ENCODE measurements at places on chromosomes 3 and 15. TPM values are rescaled to one million over a fixed set of nuclear protein-coding genes. Genes with fewer than 3 reads are reported as not detected.

- no peak for DNase-seq
- no peaks in the 10 kb centered on the region for H3K27me3 ChIP-seq
- H3K36me3 ChIP-seq, result peaks cover 35% of the 10 kb centered on the region
Measured at GRCh38 chr3:188869628-188870027, 302.1 kb upstream of the TPRG1 start.

- DNase-seq, result no peak
- H3K4me3 ChIP-seq, result no peak overlapping the region
- H3K4me1 ChIP-seq, result no peaks in the 10 kb centered on the region
- H3K36me3 ChIP-seq, result no peaks in the 10 kb centered on the region
Measured at GRCh38 chr15:33908406-33908805, 59.9 kb upstream of the CHRM5 start.

GRCh38 chr3:138472141-138472825, 37.9 kb downstream of the ESYT3 start:
- DNase-seq, result no peak
- H3K27ac ChIP-seq, result no peak overlapping the region
- H3K4me1 ChIP-seq, result no peaks in the 10 kb centered on the region
- H3K36me3 ChIP-seq, result no peaks in the 10 kb centered on the region
- no peaks in the 10 kb centered on the region for H3K27me3 ChIP-seq

- no peaks in the 10 kb centered on the region for H3K4me1 ChIP-seq
- H3K4me3 ChIP-seq, result no peak overlapping the region
- no peak overlapping the region for H3K27ac ChIP-seq
- H3K27me3 ChIP-seq, result no peaks in the 10 kb centered on the region
- DNase-seq, result no peak
Measured at GRCh38 chr3:194031867-194032635, 103.9 kb upstream of the HES1 start.

Gene STRIT1
- polyA plus RNA-seq, result not detected

- no peaks in the 10 kb centered on the region for H3K4me1 ChIP-seq
- no peak overlapping the region for H3K4me3 ChIP-seq
- no peaks in the 10 kb centered on the region for H3K27me3 ChIP-seq
- DNase-seq, result no peak
Measured at GRCh38 chr3:141915016-141915415, 38.6 kb downstream of the ATP1B3 start.

Gene P2RY13
- polyA plus RNA-seq, result 45.6 TPM

DNA sequence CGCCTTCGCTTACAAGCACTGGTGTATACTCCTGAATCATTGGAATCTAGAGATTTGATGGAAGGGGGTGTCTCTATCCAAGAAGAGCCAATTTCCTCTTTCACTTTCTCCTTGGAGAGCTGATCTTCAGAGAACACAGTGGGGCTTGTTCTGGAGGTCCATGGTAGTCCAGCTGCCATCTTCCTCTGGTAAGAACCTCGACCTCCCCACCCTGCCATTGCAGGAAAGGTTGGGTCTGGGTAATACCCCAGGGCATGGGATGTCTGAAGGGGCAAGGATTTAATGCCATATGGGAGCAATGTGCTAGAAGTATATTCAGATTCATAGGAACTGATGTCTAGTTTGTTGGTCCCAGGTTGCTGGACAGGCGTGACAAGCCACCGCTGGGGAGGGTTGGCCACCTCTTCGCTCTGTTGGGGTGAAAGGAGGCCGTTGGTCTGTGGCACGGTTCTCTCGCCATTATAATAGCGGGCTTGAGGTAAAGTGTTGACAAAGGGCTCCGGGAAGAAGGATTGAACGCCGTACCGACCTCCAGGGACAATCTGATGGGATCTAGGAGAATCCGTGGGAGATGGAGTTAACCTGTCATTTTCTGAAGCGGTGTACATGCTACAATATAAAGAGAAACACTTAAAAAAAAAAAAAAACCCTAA, 4.8 kb downstream of the EOMES start:
- H3K27ac ChIP-seq, result no peak overlapping the region
- DNase-seq, result no peak
- H3K36me3 ChIP-seq, result no peaks in the 10 kb centered on the region
- H3K4me1 ChIP-seq, result peaks cover 48% of the 10 kb centered on the region

DNA sequence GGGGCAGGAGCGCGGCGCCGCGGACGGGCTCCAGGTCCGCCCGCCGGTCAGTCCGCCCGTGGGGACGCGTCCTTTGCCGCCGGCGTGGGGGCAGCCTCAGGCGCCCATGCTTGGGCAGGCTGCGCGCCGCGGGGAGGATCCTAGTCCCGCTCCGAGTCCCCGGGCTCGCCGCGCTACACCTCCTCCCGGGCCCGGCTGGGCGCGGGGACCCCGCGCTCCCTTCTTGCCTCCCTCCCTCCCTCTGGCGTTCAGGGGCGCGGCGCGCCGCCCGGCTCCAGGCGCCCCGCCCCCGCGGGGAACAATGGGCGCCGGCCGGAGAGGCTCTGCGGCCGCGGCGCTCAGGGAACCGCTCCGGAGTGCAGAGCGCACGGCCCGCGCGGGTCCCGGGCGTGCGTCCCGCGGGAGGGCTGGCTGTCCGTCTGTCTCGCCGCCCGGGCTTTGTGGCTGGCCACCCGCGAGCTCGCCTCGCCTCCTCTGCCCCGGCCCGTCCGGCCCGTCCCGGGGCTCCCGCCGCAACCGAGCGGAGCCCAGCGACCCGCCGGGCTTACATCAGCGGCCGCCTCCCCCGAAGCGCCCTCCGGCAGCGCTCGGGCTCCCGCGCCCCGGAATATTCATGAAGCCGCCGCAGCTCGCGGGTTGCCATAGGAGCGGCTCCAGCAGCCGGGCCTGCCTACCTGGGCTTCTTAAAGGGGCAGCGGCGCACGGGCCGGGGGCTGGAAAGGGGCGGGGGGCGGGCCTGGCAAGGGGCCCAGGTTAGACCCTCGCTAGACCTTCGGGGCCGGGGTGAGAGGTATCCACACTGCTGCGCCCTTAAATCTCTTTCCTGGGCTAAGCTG, at the start of gene HCN4:
HCN4 (minus strand) TSS at position 658 of the 836 bp plus-strand sequence. CDS start 688 bp downstream, outside the sequence.
- no peak within 1 kb of the TSS for H3K4me3 ChIP-seq
- no peaks in the 10 kb centered on the region for H3K36me3 ChIP-seq

GRCh38 chr3:40258555-40258954, 51.0 kb upstream of the EIF1B start:
- DNase-seq, result peak; percentile 1
- peaks cover 8% of the 10 kb centered on the region for H3K4me1 ChIP-seq
- no peaks in the 10 kb centered on the region for H3K36me3 ChIP-seq
- no peaks in the 10 kb centered on the region for H3K27me3 ChIP-seq
- H3K4me3 ChIP-seq, result no peak overlapping the region

DNA sequence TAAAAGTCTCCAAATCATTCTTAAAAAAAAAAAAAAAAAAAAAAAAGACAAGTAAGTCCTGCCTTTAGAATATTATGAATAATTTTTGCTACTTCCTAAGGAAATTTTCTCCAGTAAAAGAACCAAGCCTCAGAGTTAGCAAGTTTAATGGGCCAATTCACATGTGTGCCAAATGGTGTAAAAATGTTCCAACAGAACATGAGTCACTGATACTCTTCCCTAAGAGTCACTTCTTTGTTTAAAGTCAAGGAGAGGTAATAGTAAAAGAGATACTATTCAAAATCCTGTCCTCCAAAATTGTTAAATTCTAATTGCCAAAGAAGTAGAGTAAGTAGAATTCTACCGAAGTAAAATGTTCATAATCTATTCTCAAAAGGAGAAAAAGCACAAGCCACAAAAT, 17.7 kb upstream of the CPA3 start:
- no peaks in the 10 kb centered on the region for H3K36me3 ChIP-seq
- no peaks in the 10 kb centered on the region for H3K27me3 ChIP-seq
- no peak overlapping the region for H3K27ac ChIP-seq
- no peaks in the 10 kb centered on the region for H3K4me1 ChIP-seq

Gene LMCD1
- 0.09 TPM for polyA plus RNA-seq

DNA sequence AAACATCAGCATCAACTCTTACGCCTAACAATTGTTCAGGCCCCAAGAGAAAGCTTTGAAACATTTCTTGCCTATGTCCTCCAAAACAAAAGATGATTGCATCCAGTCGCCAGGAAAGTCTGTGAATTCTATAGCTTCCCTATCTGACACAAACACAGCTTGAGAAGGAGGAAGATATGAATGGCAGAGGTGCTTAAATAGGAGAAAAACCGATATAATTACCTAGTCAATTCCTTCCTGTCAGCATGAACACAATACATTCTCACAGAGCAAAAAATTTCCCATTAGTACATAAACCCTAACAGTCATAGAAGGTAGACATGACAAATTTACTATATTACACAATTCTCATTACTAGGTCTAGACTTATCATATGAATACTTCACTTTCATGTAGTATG, 326.5 kb downstream of the CGGBP1 start:
- H3K27ac ChIP-seq, result no peak overlapping the region
- no peak for DNase-seq
- no peaks in the 10 kb centered on the region for H3K27me3 ChIP-seq
- no peaks in the 10 kb centered on the region for H3K36me3 ChIP-seq

Gene CCDC39
- polyA plus RNA-seq, result not detected

DNA sequence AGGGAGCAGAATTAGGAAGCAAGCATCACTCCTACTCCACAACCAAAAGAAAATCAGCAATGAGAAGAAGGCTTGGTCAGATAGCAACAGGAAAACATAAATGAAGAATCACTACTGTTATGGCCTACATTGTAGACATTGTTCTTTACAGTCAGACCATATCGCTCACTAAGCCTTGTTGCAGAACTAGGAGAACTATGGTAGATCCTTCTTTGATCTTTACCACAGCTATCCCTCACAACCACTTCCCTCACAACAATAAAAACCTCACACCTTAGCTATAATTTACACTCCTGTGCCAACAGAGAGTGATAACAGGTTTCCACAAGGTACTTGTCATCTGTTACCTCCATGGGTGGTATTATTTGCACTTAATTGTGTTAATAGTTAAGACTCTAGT, 126.6 kb downstream of the WDR76 start:
- no peaks in the 10 kb centered on the region for H3K36me3 ChIP-seq
- no peaks in the 10 kb centered on the region for H3K4me1 ChIP-seq
- H3K27ac ChIP-seq, result no peak overlapping the region
- H3K4me3 ChIP-seq, result no peak overlapping the region
- H3K27me3 ChIP-seq, result peaks cover 2% of the 10 kb centered on the region

Gene EAF1
- 9.0 TPM for polyA plus RNA-seq

DNA sequence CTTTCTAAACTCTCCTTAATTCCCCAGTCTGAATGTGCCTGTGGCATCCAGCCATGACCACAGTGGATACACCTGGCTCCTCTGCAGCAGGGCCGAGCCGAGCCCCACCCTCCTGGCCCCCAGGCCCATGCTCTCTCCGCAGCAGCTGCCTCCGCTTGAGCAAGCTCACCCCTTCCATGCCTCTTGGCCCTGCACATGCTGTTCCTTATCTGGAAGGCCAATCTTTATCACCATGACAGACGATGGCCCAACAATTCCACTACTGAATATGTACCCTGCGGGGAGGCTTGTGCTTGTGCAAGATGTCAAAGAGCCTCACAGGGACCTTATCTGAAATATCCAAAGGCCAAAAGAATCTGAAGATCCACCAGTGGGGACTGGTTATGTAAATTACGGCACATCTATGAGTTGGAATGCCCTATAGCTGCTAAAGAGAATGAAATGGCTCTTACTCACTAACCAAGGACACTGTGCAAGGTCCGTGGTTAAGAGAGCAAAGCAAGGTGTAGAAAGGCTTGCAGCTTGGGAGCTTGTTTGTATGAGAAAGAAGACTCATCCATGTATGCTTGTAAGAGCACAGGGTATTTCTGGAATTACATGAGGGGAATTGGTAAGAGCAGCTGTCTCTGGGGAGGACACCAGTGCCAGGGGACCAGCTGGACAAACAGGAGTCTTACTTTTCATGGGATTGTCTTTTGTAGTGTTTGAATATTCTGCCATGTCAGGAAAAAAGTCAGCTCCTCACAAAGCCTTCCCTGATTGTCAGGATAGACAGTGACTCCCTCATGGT, 55.2 kb downstream of the WNT7A start:
- no peak for DNase-seq
- H3K27ac ChIP-seq, result no peak overlapping the region
- no peak overlapping the region for H3K4me3 ChIP-seq
- H3K4me1 ChIP-seq, result no peaks in the 10 kb centered on the region
- no peaks in the 10 kb centered on the region for H3K36me3 ChIP-seq
- H3K27me3 ChIP-seq, result no peaks in the 10 kb centered on the region

DNA sequence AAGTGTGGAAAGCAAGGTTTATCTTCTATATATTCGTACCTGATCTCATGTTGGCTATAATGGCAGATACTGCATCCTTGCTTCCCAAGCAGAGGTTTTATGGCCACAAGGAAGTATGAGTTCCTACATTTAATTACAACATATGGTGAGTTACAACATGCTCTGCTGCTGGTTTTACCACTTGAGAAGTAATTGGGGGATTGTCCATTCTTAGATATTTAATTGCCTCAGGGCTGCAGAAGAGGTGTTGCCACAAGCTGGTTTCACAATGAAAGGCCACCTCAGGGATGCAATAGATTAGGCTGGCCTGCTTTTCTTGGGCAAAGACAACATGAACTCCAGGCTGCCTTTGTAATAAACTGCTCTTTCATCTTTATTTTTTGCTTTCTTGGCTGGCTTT, 48.6 kb downstream of the RAP2B start:
- DNase-seq, result peak; percentile 84
- H3K27ac ChIP-seq, result peak overlapping the region; percentile 65
- H3K36me3 ChIP-seq, result no peaks in the 10 kb centered on the region

DNA sequence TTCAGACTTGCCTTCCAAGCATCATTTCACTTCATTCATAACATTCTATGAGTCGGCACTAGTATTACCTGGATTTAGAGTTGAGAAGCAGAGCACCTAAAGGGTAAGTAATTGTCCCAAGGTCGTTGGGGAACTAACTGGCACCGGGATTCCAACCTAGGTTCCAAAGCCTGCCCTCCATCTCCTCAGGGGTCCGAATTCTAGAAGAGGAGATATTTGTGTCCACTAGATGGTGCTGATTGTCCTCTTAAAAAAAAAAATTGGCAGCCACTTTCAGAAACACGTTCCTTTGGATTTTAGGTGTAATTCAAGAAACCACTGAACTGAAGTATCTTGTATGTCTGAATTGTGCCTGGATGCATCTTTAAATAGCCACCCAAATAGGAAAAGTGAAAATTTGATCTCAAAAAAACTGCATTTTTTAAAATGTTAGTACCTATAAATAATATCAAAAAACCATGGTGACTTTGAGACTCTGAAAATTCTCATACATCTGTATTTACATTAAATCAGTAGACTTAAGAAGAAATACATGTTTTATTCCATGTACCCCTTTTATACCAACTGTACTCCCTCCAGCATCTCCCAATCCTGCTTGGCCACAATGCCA, 3.9 kb upstream of the FSIP1 start:
- H3K4me1 ChIP-seq, result peaks cover 18% of the 10 kb centered on the region
- no peaks in the 10 kb centered on the region for H3K36me3 ChIP-seq
- H3K27me3 ChIP-seq, result no peaks in the 10 kb centered on the region
- no peak overlapping the region for H3K27ac ChIP-seq
- no peak overlapping the region for H3K4me3 ChIP-seq

- no peaks in the 10 kb centered on the region for H3K4me1 ChIP-seq
- H3K27ac ChIP-seq, result no peak overlapping the region
- no peak overlapping the region for H3K4me3 ChIP-seq
- H3K36me3 ChIP-seq, result no peaks in the 10 kb centered on the region
- H3K27me3 ChIP-seq, result no peaks in the 10 kb centered on the region
Measured at GRCh38 chr3:110178965-110179364, 841.6 kb upstream of the DPPA4 start.

Gene GRK7
- polyA plus RNA-seq, result 0.04 TPM

Gene PROS1
- polyA plus RNA-seq, result 0.58 TPM

Gene C3orf62
- 1.0 TPM for polyA plus RNA-seq
